Endothelial cell of umbilical vein (primary cell): ENCODE measurements at places on chromosomes 1 and 21. TPM values are rescaled to one million over a fixed set of nuclear protein-coding genes. Genes with fewer than 3 reads are reported as not detected.

DNA sequence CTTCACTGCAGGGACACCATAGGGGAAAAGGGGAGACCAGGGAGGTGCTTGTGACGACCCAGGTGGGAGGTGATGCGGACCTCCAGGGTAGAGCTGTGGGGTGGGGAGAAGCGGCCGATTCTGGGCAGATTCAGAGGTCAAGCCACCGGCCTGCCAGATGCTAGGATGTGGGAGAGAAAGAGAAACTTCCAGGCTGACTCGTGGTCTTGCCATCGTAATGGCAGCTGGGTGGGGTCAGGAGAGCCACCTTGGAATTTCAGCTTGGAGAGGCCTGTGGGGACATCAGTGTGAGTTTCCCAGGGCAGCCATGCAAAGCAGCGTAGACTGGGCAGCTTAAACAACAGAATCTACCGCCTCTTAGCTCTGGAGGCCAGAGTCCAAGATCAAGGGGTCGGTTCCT lies 258.0 kb upstream of the VAMP3 start:
- no peak overlapping the region for H3K4me3 ChIP-seq
- DNase-seq, result no peak
- no peaks in the 10 kb centered on the region for H3K4me1 ChIP-seq
- H3K36me3 ChIP-seq, result no peaks in the 10 kb centered on the region

GRCh38 chr1:224867715-224868114 lies 61.8 kb upstream of the DNAH14 start:
- H3K27me3 ChIP-seq, result no peaks in the 10 kb centered on the region
- no peak overlapping the region for H3K4me3 ChIP-seq
- H3K4me1 ChIP-seq, result no peaks in the 10 kb centered on the region
- no peak for DNase-seq
- H3K27ac ChIP-seq, result no peak overlapping the region
- no peaks in the 10 kb centered on the region for H3K36me3 ChIP-seq

The TTC39A gene
- 1.2 and 1.7 TPM in 2 replicates for total RNA-seq

The SMPDL3B gene
- 0.23 TPM in 1 of 2 replicates, not detected in the other for total RNA-seq

The VHLL gene
- 0.73 TPM in 1 of 2 replicates, not detected in the other for total RNA-seq

DNA sequence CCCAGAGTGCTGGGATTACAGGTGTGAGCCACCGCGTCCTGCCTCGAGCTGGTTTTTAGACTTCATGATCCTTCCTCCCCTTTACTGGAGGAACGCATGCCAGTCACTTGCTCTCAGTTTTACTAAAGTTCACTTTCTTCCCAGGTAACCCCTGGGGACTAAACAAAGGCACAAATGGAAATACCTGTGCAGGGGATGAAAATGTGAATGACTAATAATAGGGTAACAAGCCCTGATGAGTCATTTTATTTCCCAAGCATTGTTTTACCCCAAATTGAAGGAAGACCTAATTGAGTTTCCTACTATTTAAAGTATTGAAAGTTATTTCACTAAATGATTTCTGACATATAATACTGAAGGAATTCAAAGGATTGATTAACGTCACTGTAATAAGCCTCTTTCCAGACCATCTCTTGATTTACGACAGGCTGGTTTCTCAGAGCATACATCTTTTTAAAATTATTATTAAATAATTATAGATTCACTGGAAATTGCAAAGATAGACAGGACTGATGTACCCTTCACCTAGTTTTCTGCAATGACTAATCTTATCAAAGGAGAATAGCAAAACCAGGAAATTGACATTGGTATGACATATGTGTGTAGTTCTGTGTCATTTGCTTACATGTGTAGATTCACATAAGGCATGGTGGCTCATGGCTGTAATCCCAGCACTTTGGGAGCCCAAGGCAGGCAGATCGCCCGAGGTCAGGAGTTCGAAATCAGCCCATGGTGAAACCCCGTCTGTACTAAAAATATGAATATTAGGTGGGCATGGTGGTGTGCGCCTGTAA lies 53.2 kb upstream of the SOD1 start:
- H3K27me3 ChIP-seq, result no peaks in the 10 kb centered on the region
- H3K4me1 ChIP-seq, result no peaks in the 10 kb centered on the region
- H3K36me3 ChIP-seq, result no peaks in the 10 kb centered on the region
- H3K27ac ChIP-seq, result no peak overlapping the region
- no peak overlapping the region for H3K4me3 ChIP-seq
- DNase-seq, result no peak

GRCh38 chr21:41615613-41616012 lies 107.7 kb upstream of the TMPRSS2 start:
- no peaks in the 10 kb centered on the region for H3K36me3 ChIP-seq
- no peak overlapping the region for H3K4me3 ChIP-seq
- H3K27me3 ChIP-seq, result no peaks in the 10 kb centered on the region
- DNase-seq, result no peak
